T-helper 17 cell (primary cell): ENCODE measurements at places on chromosomes 11 and 22. TPM values are rescaled to one million over a fixed set of nuclear protein-coding genes. Genes with fewer than 3 reads are reported as not detected.

INPP5J gene
- total RNA-seq, result 0.25 TPM

DNA sequence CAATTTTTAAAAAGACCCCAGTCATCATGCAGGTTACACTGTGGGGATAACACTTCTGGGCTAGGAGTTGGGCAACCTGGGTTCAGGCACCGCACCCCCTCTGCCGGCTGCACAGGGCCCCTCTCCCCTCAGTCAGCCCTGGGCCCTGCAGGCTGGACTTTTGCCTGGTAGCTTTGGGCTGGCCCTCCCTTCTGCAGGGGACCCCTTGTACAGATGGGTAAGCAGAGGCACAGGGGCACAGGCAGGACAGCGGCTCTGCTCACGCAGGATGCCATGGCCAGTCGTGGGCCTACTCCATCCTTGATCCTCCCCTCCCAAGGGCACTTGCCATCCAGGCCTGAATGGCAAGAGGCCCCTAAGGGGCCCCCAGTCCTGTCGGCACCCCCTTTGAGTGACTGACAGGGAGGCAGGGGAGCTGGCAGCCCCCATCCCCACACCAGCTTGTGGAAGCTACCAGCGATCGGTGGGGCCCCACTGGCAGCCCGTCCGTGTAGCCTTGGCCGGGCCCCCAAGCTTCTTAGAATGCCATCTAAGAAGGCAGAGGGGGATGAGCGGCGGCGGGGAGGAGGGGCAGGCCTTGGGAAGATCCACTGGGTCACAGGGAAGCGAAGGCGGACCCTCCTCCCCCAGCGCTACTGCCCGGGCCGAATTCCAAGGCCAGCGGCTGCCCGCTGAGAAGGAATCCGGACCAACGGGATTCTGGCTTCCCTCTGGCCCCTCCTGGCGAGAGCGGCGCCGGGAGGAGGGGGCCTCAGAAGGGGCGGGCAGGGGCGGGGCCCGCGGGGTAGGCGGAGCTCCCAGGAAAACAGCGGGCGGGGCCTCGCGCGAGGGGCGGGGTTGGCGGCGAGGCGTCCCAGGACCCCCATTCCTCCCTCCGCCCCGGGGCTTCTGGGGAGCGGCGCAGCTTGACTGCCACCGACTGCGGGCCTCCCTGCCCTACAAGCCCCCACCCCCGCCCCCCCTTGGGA is 6.8 kb upstream of the CHKA start:
- no peak for DNase-seq

DNA sequence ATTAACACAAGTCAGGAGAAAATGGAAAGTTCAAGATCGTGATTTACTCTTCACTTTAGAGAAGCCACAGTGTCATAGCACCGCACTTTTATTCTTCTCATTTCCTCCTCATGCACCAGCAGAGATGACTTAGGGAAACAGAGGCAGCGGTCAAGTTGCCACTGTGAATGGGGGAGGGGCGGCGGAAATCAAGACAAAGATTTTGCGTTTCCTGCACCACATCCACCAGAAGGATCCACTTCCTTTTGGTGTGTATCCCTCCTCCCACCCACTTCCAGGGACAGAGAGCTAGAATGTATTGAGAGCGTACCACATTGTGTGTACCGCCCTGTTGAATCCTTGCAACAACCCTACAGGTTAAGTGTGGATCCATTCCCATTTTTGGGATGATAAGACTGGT is 21.8 kb downstream of the TSPAN18 start:
- no peak for DNase-seq

DNA sequence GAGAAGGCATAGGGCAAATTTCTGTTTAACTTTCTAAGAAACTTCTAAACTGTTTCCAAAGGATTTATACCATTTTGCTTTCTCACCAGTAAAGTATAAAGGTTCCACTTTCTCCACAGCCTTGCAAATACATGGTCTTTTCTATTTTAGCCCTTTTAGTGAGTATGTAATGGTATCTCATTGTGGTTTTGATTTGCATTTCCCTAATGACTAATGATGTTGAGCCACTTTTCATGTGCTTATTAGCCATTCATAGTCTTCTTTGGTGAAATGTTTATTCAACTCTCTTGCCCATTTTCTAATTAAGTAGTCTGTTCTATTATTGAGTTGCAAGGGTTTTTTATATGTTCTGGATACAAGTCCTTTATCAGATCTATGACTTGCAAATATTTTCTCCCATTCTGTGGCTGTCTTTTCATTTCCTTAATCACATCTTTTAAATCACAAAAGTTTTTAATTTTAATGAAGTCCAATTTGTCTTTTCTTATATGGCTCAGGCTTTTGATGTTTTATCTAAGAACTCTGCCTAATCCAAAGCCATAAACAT is 83.8 kb upstream of the KCNQ1OT1 start:
- DNase-seq, result no peak

SCN4B gene
- total RNA-seq, result not detected

DNA sequence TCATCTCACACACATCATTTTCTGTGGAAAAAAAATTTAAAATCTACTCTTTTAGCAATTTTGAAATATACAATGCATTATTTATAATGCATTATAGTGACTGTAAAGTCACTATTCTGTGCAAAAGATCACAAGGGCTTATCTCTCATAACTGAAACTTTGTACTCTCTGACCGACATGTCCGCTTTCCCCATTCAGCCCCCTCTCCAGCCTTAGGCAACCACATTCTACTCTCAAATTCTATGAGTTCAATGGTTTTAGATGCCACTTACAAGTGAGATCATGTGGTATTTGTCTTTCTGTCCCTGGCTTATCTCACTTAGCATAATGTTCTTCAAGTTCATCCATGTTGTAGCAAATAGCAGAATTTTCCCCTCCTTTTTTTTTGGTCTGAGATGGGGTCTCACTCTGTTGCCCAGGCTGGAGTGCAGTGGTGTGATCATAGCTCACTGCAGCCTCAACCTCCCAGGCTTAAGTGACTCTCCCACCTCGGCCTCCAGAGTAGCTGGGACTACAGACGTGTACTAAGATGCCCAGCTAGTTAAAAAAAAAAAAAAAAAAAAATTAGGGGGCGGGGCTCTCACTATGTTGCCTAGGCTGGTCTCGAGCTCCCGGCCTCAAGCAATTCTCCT is 44.5 kb downstream of the SYN3 start:
- no peak for DNase-seq

DNA sequence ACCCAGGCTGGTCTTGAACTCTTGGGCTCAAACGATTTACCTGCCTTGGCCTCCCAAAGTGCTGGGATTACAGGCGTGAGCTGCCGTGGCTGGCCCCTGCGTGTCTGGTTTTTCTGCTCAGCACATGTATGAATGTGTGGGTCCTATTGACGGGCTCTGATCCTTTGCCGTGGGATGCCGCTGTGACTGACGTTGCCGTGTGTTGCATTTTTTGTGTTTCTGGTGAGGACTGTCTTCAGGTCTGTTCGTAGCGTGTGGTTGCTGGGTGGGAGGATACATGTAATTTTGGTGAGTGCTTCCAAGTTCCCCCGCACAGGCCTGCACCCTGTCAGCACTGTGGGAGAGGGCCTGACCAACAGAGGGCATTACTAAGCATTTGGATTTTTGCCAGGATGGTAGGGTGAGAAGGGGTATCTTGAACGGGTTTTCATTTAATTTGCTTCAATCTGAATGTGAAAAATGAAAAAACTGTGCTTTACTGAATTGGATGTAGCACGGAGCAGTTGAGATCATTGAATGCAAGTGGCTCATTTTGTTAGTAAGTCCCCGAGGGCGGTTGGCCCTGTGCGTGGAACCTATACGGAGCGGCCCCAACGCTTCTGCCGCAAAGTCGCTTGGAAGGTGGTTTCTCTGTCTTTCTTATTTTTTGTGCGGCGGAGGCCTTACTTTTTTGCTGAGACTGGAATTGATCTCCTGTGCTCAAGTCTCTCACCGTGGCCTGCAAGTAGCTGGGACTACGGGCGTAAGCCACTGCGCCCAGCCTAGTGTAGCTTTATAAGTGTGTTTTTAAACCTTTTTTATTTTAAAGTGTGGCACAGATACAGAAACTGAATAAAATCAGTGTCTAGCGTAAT is 8.2 kb downstream of the ZBED4 start:
- no peak for DNase-seq

GRCh38 chr11:119999220-119999619 is 138.7 kb downstream of the TRIM29 start:
- no peak for DNase-seq

SERPING1 gene
- total RNA-seq, result 0.57 TPM

DNA sequence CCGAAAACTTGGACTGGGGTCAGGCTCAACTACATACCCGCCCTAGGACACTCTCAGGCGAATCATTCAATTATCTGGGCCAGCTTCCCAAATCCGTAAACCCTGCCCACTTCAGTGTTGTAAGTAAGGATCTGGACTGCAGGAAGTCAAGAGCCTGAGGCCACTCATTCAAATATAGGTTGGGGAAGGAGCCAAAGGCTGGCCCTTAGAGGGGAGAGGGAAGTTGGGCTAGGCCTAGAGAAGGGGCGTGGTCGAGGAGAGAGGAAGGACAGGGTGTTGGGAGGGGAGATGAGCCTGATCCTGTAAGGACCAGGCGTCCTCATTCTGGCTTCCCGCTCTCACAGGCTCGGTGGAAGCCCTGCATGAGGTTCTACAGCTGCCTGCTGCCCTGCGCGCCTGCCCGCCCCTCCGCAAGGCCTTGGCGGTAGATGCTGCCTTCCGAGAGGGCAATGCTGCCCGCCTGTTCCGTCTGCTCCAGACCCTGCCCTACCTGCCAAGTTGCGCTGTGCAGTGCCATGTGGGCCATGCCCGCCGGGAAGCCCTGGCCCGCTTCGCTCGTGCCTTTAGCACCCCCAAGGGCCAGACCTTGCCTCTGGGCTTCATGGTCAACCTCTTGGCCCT is 3.0 kb downstream of the SAC3D1 start:
- no peak for DNase-seq

DNA sequence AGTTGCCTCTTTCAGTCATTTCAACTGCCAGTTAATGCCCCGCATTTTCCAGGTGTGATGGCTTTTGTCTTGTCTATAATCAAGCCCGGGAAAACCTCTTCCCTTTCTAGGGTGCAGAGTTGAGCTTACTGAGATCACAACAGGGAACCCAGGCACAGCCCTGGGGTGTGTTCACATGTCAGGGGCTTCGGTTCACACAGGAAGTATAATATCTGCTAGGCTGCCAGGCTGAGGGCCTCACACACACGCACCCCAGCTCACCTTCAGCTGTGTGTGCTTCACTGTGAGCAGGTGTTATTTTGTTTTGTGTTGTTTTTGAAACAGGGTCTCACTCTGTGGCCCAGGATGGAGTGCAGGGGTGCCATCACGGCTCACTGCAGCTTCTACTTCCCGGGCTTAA is 9.7 kb upstream of the SOX10 start:
- no peak for DNase-seq

DNA sequence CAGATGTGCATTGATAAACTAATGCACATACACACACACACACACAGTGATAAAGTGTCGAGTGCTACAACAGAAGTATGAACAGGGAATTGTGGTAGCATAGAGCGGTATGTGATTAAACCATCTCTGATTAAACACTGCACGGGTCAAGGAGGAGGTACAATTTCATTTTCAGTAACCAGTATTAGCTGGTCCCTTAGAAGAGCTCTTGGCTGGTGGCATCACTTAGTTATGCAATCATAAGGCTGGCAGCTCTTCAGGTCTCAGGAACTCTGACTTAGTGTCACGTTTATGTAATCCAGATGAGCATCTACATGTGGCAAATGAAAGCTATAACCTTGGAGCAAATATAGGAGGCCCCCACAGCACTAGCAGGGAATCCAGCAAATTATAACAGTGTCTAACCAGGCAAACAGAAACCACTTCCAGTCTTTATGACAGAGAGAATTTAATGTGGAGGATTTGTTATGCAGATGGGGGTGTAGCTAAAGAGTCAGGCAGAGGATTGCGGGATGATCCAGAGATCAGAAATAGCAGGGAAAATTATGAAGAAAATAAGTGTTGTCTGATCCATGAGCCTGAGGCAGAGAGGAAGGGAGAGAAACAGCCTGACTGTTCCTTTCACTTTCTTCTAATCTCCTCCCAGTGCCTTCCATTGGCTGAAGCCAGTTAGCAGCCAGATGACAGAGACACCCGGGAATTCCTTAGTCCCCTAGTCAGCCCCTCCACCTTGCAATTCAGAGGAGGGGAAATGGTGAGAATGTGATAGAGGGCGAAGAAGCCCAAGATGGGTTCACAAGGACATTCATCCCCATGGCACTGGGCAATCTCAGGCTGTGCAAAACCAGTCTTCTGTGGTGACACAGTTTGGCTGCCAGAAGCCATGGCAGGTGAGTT is 533.1 kb upstream of the TENM4 start:
- DNase-seq, result no peak

DNA sequence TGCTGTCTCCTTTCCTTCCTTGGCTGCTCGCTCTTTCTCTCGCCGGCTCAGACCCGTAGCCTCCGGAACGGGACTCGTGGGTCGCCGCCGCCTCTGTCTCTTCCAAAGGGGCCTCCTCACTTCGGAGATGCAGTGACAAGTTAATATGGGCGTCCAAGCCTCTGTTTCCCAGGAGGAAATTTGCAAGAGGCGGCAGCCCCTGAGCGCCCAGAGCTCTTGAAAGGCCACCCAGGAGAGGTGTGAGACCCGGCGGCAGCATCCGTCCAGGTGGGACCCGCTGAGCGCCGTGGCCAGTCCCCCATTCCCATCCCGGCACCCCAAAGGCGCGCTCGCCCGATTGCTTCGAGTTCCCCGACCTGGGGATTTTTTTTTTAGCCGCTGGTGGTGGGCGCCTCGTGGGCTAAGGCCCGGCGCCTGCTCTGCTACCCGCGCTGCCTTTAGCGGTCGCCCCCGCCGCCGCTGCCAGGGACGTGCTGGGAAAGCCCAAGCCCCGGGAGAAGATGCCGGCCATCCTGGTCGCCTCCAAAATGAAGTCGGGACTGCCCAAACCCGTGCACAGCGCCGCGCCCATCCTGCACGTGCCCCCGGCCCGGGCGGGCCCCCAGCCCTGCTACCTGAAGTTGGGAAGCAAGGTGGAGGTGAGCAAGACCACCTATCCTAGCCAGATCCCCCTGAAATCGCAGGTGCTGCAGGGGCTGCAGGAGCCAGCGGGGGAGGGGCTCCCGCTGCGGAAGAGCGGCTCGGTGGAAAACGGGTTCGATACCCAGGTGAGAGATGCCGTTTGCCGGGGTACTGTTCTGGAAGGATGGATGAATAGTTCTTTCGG is 772 bp downstream of the NAV2 start:
- peak; percentile 7 for DNase-seq

- no peak for DNase-seq
Observed at GRCh38 chr22:34064696-34065095, 144.4 kb upstream of the LARGE1 start.

TRIM29 gene
- not detected for total RNA-seq

- no peak for DNase-seq
Observed at GRCh38 chr11:18958221-18958910, 19.2 kb upstream of the MRGPRX1 start.

DNA sequence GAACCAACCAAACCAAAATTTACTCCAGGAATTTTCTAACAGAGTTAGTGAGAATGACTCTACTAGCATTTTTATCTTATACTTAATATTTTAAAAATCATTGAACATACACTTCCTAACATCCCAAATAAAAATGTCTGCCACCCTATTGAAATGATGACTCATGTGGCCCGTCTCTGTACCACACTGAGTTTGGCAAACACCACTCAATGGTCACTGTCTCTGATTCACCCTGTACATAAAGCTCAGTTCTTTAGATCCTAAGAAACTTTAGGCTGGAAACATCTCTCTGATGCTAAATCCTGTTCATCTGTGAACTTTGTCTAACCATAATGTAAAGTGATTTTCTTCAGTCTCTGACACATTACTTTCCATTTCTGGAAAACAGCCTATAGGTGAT is 182.0 kb downstream of the CWF19L2 start:
- DNase-seq, result no peak
